ENCODE measurements at places on chromosomes 7 and 10.

- DNase-seq: no peak
These were observed 595.2 kb downstream of the AUTS2 start for GRCh38 chr7:70193514-70193913.

- DNase-seq: no peak
These were observed 58.6 kb upstream of the ARID5B start for GRCh38 chr10:61842755-61843497.

DNA sequence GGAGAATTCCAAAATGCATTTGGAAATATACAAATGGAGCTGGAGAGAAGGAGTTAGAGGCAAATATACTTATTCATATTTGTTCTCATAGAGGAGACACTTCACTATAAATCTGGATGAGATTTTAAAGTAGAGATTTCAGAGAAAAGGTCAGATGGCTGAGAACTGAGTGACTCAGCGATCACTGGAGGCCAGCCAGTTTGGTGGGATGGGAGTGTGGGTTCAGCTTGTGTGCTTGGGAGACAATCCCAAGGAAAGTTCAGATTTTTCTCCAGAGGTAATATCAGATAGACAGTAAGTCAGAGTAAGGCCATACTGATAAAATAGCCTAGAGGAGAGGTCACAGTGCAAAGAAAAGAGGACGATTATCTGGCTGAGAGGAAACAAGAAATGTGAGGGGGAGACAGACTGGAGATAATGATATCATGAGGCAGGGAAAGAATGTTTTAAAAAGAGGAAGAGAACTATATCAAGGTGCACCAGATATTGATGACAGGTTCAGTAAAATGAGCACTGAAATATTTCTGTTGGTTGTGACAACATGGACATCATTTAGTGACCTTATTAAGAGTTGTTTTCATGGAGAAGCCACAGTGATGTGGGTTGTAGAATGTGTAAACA lies 67.0 kb downstream of the MDFIC start:
- DNase-seq: no peak

DNA sequence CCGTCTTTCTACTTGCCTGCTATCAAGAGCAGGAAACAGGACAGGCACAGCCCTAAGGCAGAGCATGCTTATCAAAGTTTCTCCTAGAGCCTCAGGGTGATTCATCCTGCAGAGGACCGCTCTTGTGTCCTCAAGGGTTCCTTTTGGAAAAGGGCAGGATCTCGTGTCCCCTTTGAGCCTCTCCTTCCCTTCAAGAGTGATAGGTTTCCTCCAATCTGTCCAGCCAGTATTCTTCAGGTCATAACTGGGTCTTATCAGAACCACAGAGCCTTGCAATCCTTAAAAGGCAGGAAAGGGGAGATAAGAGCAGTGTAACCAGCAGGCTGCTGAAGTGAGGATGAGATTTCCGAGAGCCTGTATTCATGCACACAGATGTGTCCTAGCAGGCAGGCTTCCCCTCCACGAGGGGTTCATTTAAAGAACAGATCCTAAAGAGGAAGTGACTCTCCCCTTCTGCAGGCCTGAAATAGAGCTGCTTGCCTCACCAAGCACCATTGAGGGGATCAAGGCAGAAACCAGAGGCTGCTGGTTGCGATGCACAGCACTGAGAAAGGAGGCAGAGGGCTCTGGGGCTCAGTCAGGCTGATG lies 90.5 kb upstream of the SVIL start:
- no peak for DNase-seq

DNA sequence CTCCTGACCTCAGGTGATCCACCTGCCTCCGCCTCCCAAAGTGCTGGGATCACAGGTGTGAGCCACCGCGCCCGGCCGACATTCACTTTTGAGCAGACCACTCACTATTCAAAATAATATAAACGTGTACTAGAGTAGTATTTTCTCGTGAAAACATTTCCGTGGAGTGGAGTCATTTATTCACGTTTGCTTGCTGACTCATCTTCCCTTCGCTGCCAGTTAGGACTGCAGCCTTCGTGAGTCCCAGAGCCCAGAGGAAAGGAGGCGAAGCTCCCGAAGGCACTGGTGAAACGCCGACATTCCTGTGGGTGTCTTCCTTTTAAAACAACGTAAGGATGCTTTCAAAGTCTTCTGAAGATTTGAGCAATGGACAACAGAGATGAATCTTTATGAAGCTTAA lies 10.9 kb upstream of the INPP5A start:
- DNase-seq: no peak

GRCh38 chr10:102757323-102757722 lies 13.6 kb downstream of the WBP1L start:
- no peak for DNase-seq

- DNase-seq: no peak
These were observed 116.3 kb downstream of the MLLT10 start for GRCh38 chr10:21650353-21650752.

DNA sequence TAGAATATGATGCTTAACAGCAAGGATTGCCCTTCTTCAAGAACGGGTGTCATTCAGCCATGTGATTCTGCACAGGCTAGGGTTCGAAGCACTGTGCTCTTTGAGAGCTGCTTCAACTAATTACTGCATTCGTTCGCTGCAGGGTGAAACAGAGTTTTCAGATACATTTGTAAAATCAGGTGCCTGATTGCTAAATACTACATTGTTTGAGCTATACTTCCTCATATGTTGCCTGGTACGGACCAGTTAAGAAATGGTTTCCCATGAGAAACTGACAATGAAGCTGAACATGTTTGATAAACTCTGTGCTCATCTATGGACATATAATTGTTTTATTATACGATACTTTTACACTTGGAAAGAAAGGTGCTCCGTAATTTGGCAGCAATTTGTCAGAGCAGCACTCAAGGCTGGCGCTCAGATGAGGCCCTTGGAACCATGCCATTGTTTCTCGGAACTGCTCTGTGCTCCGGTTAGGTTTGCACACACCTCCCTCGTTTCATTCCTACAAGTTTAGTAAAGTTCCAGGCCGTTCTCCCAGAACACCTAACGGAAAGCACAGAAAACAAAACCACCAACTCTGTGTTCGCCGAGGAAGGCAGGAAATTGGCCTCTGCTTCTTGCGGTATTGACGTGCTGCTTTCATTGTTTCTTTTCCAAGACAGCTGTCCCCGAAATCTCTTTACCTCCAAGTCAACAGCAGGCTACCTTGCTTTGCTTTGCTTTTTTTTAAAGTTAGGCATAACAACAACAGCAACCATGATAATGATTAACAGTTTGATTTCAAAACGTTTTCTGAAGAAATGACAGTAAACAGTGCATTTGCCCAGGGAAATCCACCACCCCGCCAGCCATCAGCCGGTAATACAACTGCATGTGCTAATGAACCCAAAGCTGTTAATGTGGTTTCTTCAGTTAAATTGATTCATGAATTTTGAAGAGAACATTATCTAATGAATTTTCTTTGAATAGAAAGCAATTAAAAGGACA lies 206.9 kb downstream of the EBF3 start:
- no peak for DNase-seq

GRCh38 chr10:34866848-34867247 lies 51.8 kb upstream of the PARD3 start:
- no peak for DNase-seq

DNA sequence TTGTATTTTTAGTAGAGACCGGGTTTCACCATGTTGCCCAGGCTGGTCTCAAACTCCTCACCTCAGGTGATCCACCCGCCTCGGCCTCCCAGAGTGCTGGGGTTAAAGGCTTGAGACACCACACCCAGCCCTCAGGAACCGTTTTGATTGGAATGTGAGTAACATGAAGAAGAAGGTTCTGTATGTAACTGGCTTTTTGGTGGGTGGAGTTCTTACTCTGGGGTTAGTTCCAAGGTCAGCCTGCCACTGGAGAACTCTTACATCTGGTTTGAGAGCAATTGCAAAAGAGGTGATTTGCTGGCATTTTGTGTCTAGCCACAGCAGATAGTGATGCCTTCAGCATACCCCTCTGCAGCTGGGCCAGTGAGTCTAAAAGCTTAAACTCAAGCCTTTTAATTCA lies 457.8 kb upstream of the VSTM2A start:
- no peak for DNase-seq

- DNase-seq: no peak
These were observed 262.3 kb upstream of the KLF14 start for GRCh38 chr7:130996205-130996832.

GRCh38 chr10:122462533-122463465 lies 1.4 kb downstream of the HTRA1 start:
- peak; percentile 45 for DNase-seq

DNA sequence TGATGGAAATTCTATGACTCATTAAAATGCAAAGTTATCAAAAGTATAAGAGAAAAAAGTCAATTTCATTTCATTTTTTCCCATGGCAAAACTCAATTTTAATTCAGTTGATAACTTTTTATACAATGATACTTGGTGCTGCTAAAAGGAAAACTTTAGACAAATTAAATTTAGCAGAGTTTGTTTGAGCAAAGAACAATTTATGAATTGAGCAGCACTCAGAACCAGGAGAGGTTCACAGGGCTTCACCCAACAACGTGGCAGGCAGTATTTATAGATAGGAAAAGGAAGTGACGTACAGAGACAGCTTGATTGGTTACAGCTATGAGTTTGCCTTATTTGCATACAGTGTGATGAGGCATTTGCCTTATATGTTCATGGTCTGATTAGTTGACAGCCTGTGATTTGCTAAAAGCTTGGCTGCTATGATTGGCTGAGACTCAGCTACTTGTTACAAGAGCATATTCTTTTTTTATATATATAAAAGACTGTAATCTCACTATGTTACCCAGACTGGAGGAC lies 157.2 kb upstream of the CELF2 start:
- no peak for DNase-seq

DNA sequence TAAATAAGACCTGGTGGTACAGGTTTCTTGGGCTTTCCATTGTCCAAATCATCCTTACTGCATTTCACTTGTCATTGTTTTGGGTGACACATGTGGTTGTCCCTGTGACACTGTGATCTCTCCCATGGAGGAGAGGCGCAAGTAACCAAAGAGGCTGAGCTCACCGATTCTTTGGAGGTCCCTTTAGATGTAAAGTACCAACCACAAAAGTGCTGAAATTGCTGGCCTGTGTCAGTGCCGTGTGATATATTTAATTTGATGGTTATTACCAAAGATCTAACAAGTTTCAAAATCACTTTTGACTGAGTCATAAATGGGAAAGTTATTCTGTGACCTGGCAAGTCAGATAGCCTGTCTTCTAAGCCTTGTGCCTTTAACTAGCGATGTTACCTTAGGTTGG lies 19.4 kb downstream of the MCM10 start:
- no peak for DNase-seq

DNA sequence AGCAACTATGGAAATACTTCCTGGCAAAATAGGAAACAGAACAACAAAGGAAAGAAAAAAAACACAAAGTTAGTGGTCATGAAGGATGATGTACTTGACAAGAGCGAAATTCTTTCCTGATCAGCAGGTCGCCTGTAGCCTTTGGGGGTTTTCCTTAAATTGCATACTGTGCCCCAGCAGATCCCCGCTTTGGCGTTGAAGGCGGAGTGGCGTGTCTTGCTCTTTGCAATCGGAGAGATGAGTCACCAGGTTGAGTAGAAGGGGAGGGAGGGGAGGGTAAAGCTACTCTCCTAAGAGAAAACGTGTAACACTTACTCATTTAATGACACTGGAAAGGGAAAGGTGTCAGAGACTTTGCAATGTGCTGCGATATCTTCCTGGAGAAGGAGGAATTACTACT lies 587.2 kb downstream of the SORCS1 start:
- DNase-seq: peak; percentile 37

DNA sequence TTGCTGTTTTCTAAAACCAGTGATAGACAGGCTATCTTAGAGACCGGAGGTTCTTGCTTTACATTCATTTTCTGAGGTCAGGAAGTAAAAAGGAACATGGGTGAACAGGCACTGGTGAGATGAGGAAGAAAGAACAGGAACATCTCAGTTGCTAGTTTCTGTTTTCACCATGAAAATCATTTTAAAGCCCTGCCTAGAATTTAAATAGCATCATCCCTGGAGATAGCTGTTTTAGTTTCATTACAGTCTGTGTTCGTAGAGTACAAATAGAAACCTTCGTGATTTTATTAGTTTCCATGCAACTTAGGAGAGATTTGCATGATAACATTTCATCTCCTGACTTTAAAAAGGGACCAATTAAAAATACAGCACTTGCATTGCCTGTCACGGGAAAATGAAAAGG lies 14.7 kb downstream of the KCNMA1 start:
- DNase-seq: no peak

DNA sequence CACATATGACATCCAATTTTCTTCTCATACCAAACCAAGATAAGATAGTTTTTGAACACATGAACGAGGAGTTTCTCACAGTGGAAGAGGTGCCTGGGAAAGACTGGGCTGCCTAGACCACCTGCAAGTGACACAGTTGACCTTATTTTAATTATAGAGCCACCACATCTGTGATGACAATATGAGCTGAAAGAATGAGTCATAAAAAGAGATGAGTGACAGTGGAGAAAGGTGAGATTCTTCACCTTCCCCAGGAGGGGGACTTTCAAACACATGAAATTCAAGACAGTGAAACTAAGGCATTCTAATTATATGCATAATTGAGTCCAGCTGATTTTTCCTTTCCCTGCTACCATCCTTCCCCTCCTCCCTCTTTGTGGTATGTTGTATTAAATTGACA lies 475.5 kb downstream of the NXPH1 start:
- DNase-seq: no peak
